ENCODE measurements at places on chromosomes 13 and 19. TPM values are rescaled to one million over a fixed set of nuclear protein-coding genes. Genes with fewer than 3 reads are reported as not detected.
A peak's percentile ranks its signal among the peaks of the same experiment; 100 is the strongest.

DNA sequence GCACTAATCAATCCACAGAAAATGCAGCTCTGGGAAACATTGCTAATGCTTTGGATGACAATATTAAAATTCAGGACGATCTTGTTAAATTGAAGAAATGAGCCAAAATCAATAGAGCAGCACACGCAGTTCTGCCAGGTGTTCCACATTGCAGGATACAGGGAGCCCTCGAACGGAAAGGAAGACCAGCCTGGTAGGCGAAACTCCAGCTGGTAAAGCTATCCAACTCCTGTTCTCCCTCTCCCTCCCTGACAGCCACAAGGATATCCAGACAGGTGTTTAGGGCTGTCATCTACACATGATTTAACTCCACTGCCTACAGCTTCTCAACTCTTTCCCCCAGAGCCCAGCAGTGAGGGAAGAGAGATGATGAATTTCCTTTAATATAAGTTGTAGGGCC is 67.7 kb downstream of the EPSTI1 start:
- DNase-seq = no peak

- no peak for DNase-seq
These were observed 48.1 kb downstream of the IRS2 start for GRCh38 chr13:109738298-109738746.

DNA sequence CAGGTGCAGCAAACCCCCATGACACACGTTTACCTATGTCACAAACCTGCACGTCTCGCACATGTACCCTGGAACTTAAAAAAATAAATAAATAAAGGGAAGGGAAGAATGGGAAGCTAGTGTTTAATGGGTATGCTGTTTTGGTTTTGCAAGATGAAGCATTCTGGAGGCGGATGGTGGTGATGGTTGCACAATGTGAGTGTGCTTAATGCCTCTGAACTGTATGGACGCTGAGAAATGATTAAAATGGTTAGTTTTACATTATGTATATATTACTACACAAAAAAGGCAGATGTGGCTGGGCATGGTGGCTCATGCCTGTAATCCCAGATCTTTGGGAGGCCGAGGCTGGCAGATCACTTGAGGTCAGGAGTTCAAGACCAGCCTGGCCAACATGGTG is 17.8 kb downstream of the NFILZ start:
- no peak for DNase-seq

NUFIP1 gene
- 4.3 TPM for total RNA-seq

DNA sequence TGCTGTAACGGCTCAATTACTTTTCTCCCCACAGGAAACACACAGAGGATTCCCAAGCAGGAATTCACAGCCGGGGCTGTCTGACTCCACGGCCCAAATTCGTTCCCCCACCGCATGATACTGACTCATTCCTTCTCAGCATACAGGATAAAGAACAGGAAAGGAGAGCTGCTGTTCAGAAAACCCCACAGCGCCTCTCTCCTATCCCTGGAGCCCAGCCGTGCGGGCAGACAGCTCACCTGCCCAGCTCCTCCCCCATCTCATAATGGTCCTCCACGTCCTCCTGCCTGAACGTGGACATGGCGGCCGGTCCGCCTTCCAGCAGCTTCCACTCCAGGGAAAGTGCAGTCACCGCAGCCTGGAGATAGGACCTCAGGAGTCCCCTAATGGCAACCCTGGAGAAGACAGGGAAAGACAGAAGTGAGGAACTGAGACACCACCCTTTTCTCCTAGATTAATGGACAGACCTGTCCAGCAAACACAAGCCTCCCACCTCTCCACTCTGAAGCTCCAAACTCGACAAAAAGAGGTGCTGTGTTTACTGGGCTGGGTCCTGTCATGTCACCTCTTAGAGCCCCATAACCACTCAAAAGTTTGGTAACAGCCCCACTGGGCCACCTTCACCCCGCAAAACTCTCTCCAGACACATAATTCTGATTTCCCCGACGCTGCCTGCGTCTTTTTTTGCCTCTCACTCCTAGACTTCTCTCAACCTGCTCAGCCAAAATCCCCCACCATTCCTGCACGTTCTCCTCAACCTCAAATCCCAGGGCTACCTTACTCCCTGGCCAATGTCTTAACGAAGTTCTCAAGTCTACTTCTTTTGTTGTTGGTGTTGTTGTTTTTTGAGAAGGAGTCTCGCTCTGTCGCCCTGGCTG is 1.2 kb downstream of the DAPK3 start:
- peak; percentile 87 for DNase-seq

ZNF490 gene
- 2.6 TPM for total RNA-seq

PEAK3 gene
- not detected for total RNA-seq

DNA sequence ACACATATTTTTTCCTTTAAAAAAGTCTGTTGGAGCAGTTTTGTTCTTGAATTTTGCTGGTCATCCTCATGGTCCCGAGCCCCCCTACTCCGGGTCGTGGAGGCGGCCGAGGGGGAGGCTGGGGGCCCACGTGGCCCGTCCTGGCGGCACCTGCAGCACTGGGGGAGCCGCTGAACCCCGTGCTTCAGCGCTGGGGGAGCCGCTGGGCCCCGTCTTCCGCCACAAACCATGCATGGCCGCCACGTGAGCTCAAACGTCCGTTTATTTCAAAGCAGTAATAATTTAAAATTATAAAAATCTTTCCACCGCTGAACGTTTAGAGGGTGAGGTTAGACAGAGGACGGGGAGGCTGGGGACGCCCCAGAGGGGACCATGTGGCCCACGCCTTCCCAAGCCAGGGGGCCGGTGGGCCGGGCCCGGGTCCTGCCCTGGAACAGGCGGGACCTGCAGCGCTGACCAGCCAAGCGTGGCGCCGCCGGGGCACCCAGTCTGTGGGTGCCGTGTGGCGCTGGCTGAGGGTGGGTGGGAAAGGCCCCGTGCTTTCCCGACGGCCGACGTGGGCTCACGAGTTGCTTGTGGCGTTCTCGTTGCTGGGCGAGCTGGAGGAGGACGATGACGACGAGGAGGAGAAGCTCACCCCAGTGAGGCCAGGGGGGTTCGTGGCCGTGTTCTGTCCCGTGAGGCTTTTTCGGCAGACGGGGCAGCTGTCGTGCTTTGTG is 8.0 kb downstream of the FGF22 start:
- no peak for DNase-seq

DNA sequence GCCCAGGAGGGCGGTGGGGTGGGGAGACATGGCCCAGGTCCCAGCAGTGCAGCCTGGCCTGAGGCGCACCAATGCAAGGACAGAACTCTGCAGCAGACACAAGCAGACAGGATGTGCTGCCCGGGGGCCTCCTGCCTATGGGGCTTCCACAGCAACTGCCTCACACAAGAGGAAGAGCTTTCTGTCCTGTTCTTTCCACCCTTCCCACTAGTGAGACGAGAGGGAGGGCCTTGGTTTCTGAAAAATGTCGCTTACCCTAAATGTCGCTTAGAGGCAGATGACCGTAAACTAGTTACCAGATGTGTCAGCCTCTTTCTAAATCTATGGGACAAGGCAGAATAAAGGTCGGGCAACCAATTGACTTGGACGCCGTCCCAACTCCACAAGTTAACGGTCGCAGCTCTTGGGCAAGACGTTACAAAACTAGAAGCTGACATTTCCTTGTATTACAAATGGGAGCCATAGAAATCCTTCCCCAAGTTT is at the start of gene LAIR1:
TSS of gene LAIR1 (minus strand) at position 157 of the 483 bp plus-strand sequence. CDS start at position 30, 127 bp downstream.
- no peak for DNase-seq

LILRA6 gene
- total RNA-seq = 0.52 TPM

- no peak for DNase-seq
These were observed 67.3 kb downstream of the EFNB2 start for GRCh38 chr13:106468207-106468606.

- no peak for DNase-seq
These were observed 287.0 kb downstream of the DCT start for GRCh38 chr13:94192431-94192975.

GRCh38 chr13:20814224-20814910 is 40.6 kb upstream of the EEF1AKMT1 start:
- DNase-seq = peak; percentile 95

FAM216B gene
- not detected for total RNA-seq

GRCh38 chr19:23769691-23770468 is 11.2 kb upstream of the ZNF681 start:
- DNase-seq = no peak

- no peak for DNase-seq
These were observed 42.8 kb downstream of the ADGRE1 start for GRCh38 chr19:6930190-6930589.

- DNase-seq = no peak
These were observed 102.3 kb upstream of the ABCC4 start for GRCh38 chr13:95403349-95404140.

DNA sequence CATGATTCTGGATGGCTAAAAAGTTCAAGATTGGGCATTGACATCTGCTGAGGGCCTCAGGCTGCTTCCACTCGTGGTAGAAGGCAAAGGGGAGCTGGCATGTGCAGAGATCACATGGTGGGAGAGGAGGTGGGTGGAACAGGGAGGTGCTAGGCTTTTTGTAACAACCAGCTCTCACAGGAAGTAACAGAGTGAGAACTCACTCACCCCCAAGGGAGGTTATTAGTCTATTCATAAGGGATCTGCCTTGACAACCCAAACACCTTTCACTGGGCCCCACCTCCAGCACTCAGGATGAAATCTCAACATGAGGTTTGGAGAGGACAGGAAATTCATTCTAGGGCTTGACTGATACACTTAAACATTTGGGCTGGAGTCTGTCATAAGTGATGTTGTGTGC is 197.7 kb upstream of the RNF113B start:
- no peak for DNase-seq

ADPRHL1 gene
- 318 TPM for total RNA-seq

DNA sequence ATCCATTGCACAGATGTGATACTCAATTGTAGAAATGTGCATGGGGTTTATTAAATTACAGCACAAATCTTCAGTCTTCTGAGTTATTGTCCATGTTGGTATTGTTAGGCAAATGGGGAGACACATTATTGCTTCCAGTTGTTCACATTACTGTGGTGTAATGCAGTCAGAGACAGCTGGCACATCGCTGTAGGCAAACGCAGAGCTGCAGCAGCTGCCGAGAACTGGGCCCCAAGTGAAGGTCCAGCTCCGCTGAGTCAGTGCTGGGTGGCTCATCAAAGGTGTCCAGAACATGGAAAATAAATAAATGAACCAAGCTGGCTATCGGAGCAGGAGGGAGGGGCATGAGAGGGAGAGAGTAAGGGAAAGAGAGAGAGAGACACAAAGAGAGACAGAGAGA is 299.1 kb upstream of the OBI1 start:
- no peak for DNase-seq

DNA sequence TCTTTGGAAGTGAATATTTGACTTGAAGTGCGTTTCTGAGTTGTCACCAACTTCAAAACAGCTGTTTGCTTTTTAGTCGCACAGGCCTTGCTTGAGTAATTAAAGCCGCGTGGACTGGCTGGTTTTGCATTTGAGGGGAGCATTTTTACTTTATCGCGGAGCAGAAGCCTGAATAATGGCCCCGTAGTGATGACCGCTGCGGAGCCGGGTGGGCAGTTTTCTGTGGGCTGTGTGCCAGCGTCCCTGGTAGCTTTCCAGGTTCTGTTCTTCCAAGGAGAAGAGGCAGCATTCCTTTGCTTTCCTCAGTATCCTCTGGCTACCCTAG is 1.1 kb downstream of the NAA16 start:
- no peak for DNase-seq

DNA sequence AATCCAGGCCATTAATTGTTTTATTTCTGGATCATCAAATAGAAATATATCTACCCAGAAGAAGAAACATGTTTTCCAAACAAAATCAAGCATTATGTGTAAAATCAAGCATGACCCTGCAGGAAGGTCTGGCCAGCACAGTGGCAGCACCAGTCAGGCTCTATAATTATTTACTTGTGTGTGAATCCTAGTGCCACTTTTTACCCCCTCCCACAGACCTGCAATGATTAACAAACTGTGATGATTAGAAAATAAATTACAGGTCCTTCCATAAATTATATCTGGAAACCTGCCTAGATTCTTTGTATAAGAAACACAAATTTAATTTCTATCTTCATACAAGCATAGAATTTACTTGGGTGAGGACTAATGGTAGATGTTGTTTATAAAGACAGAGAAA is 186.1 kb downstream of the GPC6 start:
- no peak for DNase-seq

DNA sequence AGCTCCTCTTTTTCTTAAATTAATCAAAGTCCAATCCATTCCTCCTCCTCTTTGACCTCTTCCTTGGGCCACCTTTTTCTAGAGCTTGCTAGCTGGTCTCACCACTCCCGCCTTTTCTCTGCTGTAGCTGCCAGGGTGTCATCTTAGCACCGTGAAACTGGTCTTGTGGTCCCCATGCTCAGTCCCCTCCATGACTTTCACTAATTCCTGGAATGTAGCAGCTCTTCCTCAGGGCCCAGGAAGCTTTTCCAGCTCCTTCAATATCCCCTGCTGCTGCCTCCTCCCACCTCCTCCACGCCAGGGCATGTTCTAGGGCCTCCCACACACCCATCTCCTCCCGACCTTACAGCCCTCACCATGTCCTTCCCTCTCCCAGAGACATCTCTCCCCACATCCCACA is 222.2 kb downstream of the MYO16 start:
- DNase-seq = no peak

DNA sequence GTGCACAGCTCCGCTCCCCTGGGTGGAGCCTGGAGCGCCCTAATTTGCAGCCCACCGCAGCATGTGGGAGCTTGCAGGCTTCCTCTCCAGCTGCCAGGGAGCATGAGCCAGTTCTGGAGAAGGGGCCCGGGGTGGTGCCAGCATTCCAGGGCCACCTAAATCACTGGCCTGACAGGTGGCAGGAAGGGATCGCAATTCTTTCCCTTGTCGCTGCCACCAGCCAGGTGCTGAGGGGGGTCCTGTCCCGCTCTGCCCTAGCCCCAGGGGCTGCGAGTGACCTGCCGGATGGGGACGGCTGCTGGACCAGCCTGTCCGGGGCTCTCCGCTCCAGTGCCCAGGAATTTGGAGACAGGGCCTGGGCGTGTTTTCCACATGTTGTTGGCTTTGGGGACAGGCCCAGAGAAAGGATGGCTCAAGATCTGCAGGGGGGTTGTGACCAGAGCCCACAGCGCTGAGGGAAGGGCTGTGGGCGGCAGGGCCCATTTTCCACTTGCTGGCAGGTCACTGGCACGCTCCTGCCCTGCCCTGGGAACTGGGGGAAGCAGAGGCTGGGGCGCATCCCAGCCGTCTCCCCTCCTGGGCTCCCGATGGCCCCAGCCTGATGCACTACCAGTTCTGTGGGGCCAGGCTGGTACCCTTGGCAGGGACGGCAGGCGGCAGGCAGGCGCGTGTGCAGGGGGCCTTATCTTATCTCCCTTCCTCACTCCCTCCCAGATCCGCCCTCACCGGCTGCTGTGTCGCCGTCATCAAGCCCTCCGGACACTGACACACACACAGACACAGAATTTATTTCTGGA is 9.5 kb downstream of the NDUFA11 start:
- no peak for DNase-seq

DNA sequence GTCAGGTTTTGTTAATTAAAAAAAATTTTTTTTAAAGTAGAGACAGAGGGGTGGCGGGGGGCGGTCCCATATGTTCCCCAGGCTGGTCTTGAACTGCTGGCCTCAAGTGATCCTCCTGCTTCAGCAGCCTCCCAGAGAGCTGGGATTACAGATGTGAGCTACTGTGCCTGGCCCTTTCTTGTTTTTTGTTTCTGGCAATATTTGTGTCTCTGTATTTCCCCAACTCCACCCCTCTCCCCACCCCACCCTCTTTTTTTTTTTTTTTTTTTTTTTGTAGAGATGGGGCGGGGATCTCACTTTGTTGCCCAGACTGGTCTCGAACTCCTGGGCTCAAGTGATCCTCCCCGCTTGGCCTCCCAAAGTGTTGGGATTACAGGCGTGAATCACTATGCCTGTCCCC is 600 bp upstream of the CAPN12 start:
- DNase-seq = no peak

- DNase-seq = no peak
These were observed 12.4 kb downstream of the GAS6 start for GRCh38 chr13:113851480-113851803.
